ENCODE measurements at places on chromosomes 12 and 14. TPM values are rescaled to one million over a fixed set of nuclear protein-coding genes. Genes with fewer than 3 reads are reported as not detected.

The ZDHHC22 gene
- polyA plus RNA-seq: not detected

The NTF3 gene
- 2.4 TPM for polyA plus RNA-seq

The SOX5 gene
- 0.35 TPM for polyA plus RNA-seq

The CMKLR1 gene
- 12.1 TPM for polyA plus RNA-seq

The IRAK3 gene
- 5.7 TPM for polyA plus RNA-seq

The POC1B gene
- 14.4 TPM for polyA plus RNA-seq

The GPR137C gene
- 0.52 TPM for polyA plus RNA-seq

The NANOG gene
- 0.02 TPM for polyA plus RNA-seq

The TPPP2 gene
- not detected for polyA plus RNA-seq

The TOMM20L gene
- polyA plus RNA-seq: not detected
